ENCODE measurements at places on chromosomes 4 and X. TPM values are rescaled to one million over a fixed set of nuclear protein-coding genes. Genes with fewer than 3 reads are reported as not detected.

DDX53 gene
- total RNA-seq: not detected

SPANXA2 gene
- not detected for total RNA-seq

DNA sequence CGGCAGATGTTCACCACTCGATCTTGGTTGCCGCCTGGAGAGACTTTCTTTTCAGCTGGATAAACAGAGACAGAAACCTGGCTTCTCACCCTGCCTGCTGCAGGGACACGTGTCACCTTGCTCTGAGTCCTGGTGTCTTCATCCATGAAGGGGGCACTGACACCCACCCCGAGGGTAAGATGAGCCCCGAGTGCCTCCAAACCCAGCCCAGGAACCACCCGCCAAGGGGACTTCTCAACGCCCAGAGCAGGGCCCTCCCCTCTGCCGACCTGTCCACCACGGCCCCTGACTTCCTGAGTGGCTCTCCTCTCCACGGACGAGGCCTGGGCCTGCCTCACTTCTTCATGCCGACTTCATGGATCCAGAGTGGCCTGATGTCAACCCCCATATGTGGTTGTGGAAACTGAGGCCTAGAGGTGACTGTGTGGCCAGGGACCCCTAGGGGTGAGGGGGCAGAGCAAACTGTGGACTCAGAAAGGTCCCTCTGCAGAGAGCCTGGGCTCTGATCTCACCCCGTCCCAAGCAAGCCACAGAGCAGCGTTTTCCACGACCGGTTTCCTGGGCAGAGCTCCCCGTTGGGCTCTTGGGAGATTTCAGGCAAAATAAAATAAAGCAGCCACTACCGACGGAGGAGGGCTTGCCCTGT lies 5.1 kb downstream of the ADRA2C start:
- H3K27me3 ChIP-seq: peaks cover 19% of the 10 kb centered on the region
- no peak overlapping the region for H3K27ac ChIP-seq
- H3K36me3 ChIP-seq: no peaks in the 10 kb centered on the region
- H3K4me3 ChIP-seq: no peak overlapping the region
- DNase-seq: no peak
- peaks cover 9% of the 10 kb centered on the region for H3K4me1 ChIP-seq

VCX2 gene
- not detected for total RNA-seq

MAGEA10 gene
- not detected for total RNA-seq

- H3K27ac ChIP-seq: no peak overlapping the region
- no peaks in the 10 kb centered on the region for H3K4me1 ChIP-seq
- no peaks in the 10 kb centered on the region for H3K36me3 ChIP-seq
- H3K27me3 ChIP-seq: no peaks in the 10 kb centered on the region
- peak; percentile 82 for DNase-seq
These were observed 46.1 kb upstream of the HCCS start for GRCh38 chrX:11064851-11065600.

- DNase-seq: no peak
- H3K4me3 ChIP-seq: no peak overlapping the region
- H3K36me3 ChIP-seq: no peaks in the 10 kb centered on the region
These were observed 10.0 kb downstream of the ADAM29 start for GRCh38 chr4:174928174-174928573.

DNA sequence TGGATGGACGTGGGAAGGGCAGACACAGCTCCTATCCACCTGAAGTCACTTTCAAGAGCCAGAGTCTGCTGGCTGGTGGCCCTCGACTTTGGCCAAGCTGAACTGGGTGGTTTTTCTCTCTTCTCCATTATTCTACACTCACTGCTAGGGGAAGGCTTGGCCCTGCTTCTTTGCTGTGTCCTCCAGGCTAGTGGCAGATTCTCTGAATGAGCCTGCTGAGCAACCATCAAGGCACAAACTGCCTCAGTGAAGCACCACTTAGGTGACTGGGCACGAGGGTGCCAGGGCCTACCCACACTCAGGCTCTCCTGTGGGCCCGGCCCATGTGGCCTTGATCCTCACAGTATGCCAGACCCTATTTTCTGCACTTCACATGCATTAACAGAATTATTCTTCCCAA lies 92.0 kb downstream of the PJA1 start:
- H3K4me3 ChIP-seq: no peak overlapping the region
- H3K36me3 ChIP-seq: no peaks in the 10 kb centered on the region
- H3K27me3 ChIP-seq: no peaks in the 10 kb centered on the region
- DNase-seq: no peak
- H3K4me1 ChIP-seq: peaks cover 13% of the 10 kb centered on the region
- no peak overlapping the region for H3K27ac ChIP-seq

DNA sequence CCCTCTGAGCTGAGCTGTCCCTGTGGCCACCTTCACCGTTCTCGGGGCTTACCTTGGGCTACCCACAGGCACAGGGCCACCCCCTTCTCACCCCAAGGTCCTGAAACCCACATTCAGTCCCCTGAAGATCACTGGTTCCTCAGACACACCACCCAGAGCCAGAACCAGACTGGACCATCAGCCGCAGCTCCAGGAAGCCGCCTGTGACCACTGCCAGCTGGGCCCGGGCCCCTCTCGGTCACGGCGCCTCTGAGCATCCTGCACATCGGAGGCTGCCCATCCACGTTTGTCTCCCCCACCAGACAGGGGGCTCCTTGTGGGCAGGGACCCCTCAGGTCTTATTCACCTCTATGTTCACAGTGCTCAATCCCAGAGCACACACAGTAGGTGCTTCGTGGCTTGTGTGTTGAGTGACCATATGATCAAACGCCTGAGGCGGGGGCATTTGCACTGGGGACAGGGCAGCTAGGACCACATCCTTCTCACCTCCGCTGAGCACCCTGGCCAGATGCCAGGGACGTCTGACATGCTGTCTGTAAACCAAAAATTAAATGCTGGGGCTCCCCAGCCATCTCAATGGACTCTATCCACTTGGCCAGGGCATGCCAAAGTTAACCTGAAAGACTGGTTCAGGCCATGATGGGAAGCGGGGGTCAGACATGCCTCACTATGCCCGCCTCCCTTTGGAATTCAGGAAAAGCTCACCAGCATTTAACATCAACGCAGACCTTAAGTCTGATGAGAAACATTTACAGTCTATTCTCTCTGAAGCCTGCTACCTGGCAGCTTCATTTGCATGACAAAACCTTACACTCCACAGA lies 109.4 kb upstream of the AFAP1 start:
- no peak for DNase-seq
- no peaks in the 10 kb centered on the region for H3K36me3 ChIP-seq
- no peaks in the 10 kb centered on the region for H3K27me3 ChIP-seq
- H3K4me3 ChIP-seq: no peak overlapping the region

DNA sequence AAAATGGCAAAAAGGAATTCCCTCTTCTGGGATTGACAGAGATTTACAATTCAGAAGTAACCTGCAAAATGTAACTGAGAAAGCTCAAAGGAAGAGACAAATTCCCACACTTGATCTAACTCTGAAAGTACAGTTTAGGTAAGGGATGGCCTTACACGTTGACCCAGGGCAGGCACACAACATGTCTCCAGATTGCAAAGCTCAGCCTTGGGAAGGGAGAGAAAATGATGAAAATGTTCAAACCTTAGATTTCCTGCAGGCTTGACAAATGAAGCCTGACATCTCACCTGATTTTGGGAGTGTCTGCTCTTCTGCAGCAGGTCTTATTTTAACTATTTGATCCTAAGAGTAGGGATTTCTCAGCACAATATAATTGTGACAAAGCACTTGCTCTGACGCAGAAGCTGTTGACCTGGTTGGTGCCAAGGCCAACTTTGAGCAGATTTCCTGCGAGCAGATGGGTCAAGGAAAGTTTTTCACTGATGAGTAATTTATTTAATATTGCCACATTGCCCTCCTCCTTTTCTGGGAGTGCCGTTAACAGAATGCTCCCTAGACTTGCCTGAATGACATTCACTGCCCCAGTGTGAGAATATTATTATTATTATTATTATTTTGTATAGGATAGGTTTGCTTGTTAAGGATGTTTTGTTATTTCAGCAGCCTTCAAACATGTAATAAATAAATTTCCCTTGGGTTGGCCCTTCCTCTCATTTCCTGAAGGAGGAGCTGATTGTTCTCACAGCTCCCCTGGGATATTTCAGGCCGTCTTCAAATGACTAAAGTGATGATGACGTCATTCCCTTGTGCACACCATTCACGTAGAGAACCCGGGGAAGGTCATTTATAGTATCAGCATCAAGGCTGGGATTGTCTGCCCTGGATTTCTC lies 157.1 kb downstream of the VEGFC start:
- H3K4me3 ChIP-seq: no peak overlapping the region
- H3K27ac ChIP-seq: no peak overlapping the region
- H3K36me3 ChIP-seq: no peaks in the 10 kb centered on the region
- H3K27me3 ChIP-seq: no peaks in the 10 kb centered on the region
- peak; percentile 85 for DNase-seq
- no peaks in the 10 kb centered on the region for H3K4me1 ChIP-seq

DNA sequence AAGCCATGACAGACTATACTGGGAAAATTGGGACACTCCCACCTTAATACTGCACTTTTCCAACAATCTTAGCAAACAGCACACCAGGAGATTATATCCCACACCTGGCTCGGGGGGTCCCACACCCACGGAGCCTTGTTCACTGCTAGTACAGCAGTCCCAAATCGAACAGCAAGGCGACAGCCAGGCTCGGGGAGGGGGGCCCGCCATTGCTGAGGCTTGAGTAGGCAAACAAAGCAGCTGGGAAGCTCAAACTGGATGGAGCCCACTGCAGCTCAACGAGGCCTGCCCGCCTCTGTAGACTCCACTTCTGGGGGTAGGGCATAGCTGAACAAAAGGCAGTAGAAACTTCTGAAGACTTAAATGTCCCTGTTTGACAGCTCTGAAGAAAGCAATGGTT lies 118.3 kb downstream of the MAGEB5 start:
- H3K36me3 ChIP-seq: no peaks in the 10 kb centered on the region
- H3K27ac ChIP-seq: no peak overlapping the region
- no peak for DNase-seq
- no peak overlapping the region for H3K4me3 ChIP-seq
- no peaks in the 10 kb centered on the region for H3K27me3 ChIP-seq

DNA sequence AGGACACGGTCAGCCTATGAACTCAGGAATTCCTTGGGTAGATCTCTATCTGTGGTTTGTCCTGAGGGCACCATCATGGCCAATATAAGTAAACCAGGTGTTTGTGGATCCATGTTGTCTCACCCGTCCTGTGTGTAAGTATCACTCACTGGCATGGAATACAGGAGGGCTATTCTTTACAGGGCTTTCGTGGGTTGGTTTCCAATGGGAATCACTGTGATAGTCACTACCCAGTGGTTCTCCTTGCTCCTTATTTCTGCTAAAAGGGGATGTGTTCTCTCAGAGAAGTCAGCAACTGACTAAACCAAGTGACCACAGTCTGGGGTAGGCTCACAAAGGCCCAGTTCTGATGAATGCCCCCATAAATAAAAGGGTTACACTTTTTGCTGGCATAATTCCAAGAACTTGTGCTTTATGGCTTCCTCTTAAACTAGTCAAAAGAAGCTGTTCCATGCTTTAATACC lies 236.7 kb upstream of the JADE1 start:
- DNase-seq: no peak
- no peak overlapping the region for H3K27ac ChIP-seq
- H3K27me3 ChIP-seq: peaks cover 7% of the 10 kb centered on the region
- no peak overlapping the region for H3K4me3 ChIP-seq
- H3K36me3 ChIP-seq: no peaks in the 10 kb centered on the region

GPC4 gene
- total RNA-seq: 17.3 TPM

DNA sequence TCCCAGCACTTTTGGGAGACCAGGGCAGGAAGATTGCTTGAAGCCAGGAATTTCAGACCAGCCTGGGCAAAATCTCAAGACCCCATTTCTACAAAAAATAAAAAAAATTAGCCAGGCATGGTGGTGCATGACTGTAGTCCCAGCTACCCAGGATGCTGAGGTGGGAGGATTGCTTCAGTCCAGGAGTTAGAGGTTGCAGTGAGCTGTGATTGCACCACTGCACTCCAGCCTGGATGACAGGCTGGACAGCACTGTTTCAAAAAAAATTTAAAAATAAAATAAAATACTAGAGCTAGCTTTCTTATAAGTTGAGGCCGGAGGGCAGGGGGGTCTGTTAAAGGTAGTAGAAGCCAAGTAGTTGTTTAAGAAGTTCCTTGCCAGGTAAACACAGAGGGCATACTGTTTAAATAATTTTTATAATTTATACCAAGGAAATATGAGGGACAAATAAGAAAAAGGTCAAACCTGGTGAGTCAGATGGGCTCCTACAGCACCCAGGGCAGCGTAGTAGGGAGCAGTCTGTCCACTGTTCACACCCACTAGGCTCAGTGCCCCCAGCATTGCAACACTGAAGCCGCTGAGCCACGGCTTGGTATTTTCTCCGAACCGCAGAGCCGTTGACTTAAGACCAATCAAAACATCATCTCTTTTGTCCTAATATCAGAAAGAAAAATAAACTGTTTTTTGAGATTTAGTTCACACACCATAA lies 17.3 kb downstream of the COQ2 start:
- H3K27ac ChIP-seq: no peak overlapping the region
- no peak overlapping the region for H3K4me3 ChIP-seq
- H3K36me3 ChIP-seq: peaks cover 2% of the 10 kb centered on the region

DNA sequence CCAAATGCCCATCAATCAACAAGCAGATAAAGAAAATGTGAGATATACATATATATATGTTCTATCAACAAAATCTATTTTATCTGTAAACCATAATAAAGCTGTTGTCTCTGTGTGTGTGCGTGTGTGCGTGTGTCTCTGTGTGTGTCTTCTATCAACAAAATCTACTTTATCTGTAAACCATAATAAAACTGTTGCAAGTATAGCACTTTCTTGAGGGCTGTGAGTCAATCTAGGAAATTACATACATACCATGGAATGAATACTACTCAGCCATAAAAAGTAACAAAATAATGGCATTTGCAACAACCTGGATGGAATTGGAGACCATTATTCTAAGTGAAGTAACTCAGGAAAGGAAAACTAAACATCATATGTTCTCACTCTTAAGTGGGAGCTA lies 12.5 kb upstream of the PLK4 start:
- no peak for DNase-seq
- no peaks in the 10 kb centered on the region for H3K27me3 ChIP-seq

NMU gene
- total RNA-seq: 1.7 TPM

DNA sequence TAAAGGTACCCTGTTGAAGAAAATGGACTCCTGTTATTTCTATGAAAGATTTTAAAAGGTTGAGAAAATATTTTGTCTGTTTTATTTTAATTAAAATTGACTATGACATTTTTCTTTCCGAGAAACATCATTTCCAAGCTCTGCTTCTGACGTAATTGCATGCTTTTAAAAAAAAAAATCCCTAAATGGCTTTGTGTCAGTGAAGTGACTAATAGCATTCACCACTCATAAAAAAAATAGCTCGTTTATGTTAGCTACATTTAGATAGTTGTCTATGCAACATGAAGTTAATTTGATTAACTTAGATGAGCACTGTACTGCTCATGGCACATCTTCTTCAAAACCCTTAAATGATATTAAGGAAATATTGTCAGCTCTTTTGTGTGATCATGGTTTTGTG lies 105.1 kb upstream of the KLHL13 start:
- DNase-seq: no peak
- no peak overlapping the region for H3K27ac ChIP-seq
- H3K4me3 ChIP-seq: no peak overlapping the region
- no peaks in the 10 kb centered on the region for H3K27me3 ChIP-seq
- no peaks in the 10 kb centered on the region for H3K4me1 ChIP-seq

HTATSF1 gene
- total RNA-seq: 78.5 TPM

HSFX4 gene
- not detected for total RNA-seq

GRCh38 chr4:122687531-122688061 lies 44.9 kb upstream of the BBS12 start:
- H3K4me3 ChIP-seq: no peak overlapping the region
- H3K27me3 ChIP-seq: no peaks in the 10 kb centered on the region
- peaks cover 37% of the 10 kb centered on the region for H3K4me1 ChIP-seq
- no peaks in the 10 kb centered on the region for H3K36me3 ChIP-seq

Measured in cardiac muscle cell (in vitro differentiated cells and primary cell).